ENCODE measurements at places on chromosomes 13 and 19. TPM values are rescaled to one million over a fixed set of nuclear protein-coding genes. Genes with fewer than 3 reads are reported as not detected.

Gene TMEM255B
- 0.50 TPM for total RNA-seq

Gene COG6
- total RNA-seq, result 39.1 TPM

Gene ANGPTL4
- total RNA-seq, result 6.9 TPM

Gene RANBP3
- 52.1 TPM for total RNA-seq

Gene FBXO27
- total RNA-seq, result 0.58 TPM

Gene PLK5
- not detected for total RNA-seq

Gene IZUMO2
- total RNA-seq, result not detected

Gene RXFP2
- total RNA-seq, result not detected

Gene ZNF285
- 9.5 TPM for total RNA-seq

Gene GPR12
- not detected for total RNA-seq

Gene AMH
- 1.5 TPM for total RNA-seq

Gene CEACAM4
- not detected for total RNA-seq

Gene NALCN
- 1.8 TPM for total RNA-seq

Gene EEF1AKMT1
- 13.4 TPM for total RNA-seq

Gene ACER1
- total RNA-seq, result not detected

Gene ZNF724
- 6.7 TPM for total RNA-seq

Gene HIPK4
- total RNA-seq, result not detected

Data from smooth muscle cell of trachea (primary cell).